ENCODE measurements at places on chromosomes 1 and 21.

DNA sequence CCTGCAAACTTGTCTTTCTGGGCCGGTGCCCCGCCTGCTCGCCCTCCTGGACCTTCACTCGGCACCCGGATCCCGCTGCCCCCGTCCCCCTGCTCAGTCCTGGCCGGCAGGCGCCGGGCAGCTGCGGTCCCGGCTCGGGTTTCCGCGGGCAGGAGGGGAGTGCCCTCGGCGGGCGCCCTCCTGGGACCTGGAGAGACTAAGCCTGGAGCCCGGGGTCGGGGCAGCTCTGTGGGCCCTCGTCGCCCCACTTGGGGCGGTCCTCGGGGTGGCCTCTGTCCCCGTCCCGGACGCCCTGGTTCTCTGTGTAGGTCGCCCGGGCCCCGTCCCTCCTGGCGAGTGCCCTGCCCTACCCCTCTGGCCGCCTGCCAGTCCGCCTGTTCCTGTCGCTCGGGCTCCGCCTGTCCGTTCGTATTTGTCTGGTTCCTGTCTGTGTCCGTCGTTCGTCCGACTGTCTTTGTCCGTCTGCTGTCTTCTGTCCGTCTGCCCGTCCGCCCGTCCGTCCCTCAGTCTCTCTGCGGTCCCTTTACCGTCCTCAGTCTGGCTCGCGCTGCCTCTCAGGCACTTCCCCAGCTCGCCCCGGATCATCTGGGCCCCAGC, 490 bp downstream of the SERINC2 start:
- peak; percentile 31 for DNase-seq

DNA sequence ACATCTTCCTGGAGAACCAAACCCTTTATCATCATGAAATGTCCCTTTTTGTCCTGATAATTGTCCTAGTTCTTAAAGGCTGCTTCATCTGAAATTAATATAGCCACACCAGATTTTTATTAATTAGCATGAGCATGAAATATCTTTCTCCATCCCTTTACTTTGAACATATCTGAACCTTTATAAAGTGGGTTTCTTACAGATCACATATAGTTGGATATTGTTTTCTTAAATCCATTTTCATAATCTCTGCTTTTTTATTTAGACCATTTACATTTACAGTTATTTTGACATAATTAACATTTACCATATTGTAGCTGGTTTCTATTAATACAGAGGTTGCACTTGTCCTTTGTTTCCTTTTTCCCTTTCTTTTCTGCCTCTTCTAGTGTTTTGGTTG, 17.2 kb downstream of the SHCBP1L start:
- DNase-seq: no peak

- no peak for DNase-seq
Measured at GRCh38 chr1:201617157-201617556, 78.2 kb downstream of the NAV1 start.

GRCh38 chr1:36204347-36204909, 19.8 kb upstream of the THRAP3 start:
- no peak for DNase-seq

GRCh38 chr1:205326812-205327466, 5.4 kb upstream of the NUAK2 start:
- DNase-seq: no peak

- peak; percentile 65 for DNase-seq
Measured at GRCh38 chr21:16634515-16634914, 878.3 kb upstream of the CXADR start.

- DNase-seq: peak; percentile 48
Measured at GRCh38 chr21:42513985-42514882, 582 bp downstream of the SLC37A1 start.

GRCh38 chr21:16198546-16198945, 468.8 kb downstream of the USP25 start:
- no peak for DNase-seq

- no peak for DNase-seq
Measured at GRCh38 chr1:239527051-239527693, 140.8 kb downstream of the CHRM3 start.

- DNase-seq: no peak
Measured at GRCh38 chr21:19553919-19554615, 1150.5 kb upstream of the TMPRSS15 start.

GRCh38 chr1:197130677-197131304, 15.7 kb downstream of the ASPM start:
- no peak for DNase-seq

DNA sequence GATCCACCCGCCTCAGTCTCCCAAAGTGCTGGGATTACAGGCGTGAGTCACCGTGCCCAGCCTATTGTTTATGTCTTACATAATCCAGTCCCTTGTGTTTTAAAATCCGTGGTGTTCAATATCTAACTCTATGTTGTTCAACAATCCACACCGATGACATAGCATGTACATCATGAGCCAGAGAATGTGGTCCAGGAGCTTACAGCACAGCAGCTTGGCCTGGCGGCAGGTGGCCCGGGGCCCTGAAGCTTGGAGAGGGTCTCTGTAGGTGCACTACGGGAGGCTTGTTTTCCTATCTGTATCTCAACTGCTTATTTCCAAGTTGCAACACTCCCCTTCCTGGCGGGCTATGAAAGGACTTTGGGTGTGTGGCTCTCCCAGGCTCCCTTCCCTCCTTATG, 138.4 kb downstream of the ADSS2 start:
- no peak for DNase-seq

DNA sequence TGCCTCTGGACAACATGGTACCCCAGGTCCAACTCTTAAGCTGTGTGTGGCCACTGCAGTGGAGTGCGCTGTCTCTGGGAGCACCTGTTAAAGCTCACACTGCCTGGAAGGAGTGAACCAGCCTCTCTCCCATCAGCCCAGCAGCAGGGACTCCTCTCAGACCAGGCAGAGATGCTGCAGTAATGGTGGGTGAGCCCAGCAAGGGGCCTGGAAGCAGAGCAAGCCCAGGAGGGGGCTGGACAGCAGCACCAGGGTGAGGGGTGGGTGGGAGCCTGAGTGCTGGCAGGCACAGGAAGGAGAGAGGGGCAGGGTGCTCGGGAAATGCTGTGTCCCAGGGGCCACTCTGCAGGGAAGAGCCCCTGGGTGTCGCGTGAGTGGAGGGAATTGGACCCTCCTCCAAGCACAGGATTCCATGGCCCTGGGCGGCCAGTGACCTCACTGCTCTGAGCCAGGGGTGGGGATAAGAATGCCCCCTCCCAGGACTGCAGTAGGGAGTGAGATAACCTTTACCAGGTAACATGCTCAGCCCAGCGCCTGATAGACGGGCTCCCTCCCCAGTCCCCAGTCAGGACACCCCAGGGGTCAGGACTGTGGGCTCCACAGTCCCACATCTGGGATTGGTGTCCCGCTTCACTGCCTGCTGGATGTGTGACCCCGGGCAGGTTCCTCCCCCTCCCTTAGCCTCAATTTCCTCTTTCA, 313.1 kb downstream of the MATN1 start:
- no peak for DNase-seq

DNA sequence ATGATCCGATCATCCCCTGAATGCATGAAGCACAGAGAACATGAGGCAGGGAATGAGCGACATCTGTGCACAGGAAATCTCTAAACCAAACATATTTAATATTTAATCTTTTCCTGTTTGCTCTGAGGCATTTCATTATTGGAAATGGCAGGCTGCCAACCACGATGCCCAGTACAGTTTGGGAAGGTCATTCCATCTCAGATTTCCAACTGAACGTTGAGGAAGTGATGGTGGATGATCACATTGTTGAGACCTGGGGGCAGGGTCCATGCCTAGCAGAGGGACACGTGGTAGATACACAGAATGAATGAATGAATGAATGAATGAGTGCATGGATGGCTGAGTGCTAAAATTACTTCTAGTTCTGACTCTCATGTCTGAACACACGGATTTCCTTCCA, 15.9 kb upstream of the FASLG start:
- DNase-seq: no peak

GRCh38 chr1:70317087-70317486, 37.4 kb downstream of the ANKRD13C start:
- DNase-seq: no peak

GRCh38 chr1:173856903-173857302, 10.9 kb downstream of the GAS5 start:
- no peak for DNase-seq

- peak; percentile 56 for DNase-seq
Measured at GRCh38 chr1:67766141-67766978, 66.9 kb downstream of the GNG12 start.

DNA sequence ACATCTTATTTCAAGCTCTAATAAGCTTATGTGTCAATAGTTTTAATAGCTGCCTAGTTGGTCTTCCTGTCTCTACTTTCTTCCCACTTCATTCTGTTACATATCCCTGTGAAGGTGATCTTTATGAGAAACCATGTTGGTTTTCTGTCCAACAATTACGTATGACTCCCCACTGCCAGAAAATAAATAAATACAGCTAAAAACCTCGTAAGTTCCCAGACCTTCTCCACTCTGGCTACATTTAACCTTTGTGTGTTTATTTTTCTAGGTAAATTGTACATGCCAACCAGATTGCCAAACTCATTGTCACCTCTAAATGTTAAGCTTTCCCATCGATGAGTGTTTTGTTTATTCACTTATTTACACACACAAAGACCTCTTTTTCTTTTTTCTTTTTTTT, 147.2 kb downstream of the CRB1 start:
- DNase-seq: no peak

GRCh38 chr1:247487057-247487456, 29.2 kb upstream of the OR2B11 start:
- no peak for DNase-seq

All from NCI-H1105 (cell line).